Testis (tissue), 5 donors: ENCODE measurements at places on chromosomes 16 and 17.

- H3K27ac ChIP-seq = no peak overlapping the region
- H3K36me3 ChIP-seq = no peaks in the 10 kb centered on the region
- H3K27me3 ChIP-seq = no peaks in the 10 kb centered on the region
Observed at GRCh38 chr17:561116-561515, 153.5 kb downstream of the VPS53 start.

DNA sequence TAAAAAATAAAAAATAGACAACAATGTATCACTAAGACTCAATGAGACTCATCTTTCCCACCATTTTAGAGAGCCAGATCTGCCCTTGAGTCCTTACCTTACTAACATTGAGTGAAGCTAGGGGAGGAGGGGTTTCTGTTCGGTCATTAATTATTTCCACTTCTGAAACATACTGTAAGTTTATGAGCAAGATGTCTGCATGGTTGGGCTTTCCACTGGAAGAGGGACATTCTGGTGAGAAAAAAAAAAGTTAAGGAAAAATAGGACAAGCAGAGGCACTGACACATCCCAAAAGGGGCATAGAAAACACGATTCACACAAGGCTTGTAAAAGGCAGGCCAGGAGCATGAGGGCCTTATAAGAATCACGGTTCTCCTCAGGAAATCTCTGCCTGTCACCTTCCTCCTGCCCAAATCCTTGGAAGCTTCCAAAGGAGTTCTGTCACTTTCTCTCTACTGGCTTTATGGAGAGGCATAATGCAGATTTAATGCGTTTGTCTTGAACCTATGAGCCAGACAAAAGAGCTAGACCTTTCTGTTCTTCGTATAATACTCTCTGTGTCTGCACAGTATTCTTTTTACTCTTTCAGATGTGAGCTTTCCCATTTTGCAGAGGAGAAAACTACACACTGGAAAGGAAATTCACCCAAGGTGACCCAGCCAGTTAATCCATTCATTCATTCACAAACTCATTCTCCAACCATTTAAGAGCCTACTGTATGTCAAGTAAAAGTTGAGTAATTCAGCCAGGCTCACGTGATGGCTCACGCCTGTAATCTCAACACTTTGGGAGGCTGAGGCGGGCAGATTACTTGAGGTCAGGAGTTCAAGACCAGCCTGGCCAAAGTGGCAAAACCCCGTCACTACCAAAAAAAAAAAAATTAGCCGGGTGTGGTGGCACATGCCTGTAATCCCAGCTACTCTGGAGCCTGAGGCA lies 2.5 kb downstream of the LSM12 start:
- peaks cover 12% of the 10 kb centered on the region for H3K4me1 ChIP-seq
- H3K27me3 ChIP-seq = no peaks in the 10 kb centered on the region
- H3K4me3 ChIP-seq = no peak overlapping the region
- H3K36me3 ChIP-seq = no peaks in the 10 kb centered on the region

DNA sequence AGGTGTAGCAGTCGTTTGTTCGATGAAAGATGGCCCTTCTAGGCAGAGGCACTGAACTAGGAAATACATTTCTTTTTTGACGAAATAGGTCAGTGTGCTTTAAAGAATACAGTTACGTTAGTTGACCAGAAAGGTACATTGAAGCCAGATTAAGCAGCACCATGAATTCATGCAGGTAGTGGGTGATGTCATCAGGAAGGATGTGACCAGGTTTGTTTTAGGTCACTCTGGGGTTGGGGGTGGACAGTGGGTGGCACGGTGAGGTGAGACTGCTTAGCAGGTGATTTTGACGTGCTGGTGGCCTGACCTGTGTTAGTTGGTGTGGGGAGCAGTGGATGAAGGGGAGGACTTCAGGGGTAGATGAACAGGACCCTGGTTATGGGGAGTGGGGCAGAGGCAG lies 3.6 kb downstream of the INO80E start:
- H3K4me1 ChIP-seq = peaks cover 11% of the 10 kb centered on the region
- no peaks in the 10 kb centered on the region for H3K36me3 ChIP-seq
- H3K27me3 ChIP-seq = no peaks in the 10 kb centered on the region
- no peak overlapping the region for H3K4me3 ChIP-seq

- no peak overlapping the region for H3K4me3 ChIP-seq
- H3K36me3 ChIP-seq = no peaks in the 10 kb centered on the region
- H3K27ac ChIP-seq = no peak overlapping the region
- H3K27me3 ChIP-seq = no peaks in the 10 kb centered on the region
Observed at GRCh38 chr17:32971171-32971570, 20.5 kb upstream of the SPACA3 start.

DNA sequence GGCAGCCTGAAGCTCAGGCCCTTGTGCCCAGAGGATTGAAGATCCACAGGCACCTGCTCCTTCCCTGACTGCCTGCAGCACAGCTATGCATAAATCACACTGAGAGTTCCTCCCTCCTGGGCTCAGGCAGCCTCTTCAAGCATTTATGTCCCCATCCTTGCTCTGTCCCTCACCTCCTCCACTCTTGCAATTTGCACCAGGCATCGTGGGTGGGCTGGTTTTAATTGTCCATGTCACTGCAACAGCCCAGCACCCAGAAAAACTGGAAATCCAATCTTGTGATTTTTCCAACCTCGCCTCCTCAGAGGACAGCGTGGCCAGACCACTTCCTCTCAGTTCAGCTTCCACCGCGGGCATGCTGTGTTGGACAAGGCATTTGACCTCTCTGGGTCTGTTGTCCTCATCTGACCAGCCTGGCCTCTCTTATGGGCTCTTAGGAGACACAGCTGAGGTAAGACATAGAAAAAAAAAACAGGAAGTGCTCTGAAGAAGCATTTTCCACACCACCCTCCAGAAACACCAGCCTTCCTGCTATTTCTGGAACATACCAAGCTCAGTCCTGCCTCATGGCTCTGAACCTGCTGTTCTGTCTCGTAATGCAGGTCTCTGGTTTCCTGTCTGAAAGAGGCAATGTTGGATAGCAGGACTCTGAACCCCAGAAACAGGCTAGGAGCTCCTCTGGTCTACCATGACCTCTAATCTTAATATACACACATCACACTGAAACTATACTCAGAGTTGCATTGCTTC lies 8.3 kb downstream of the TMEM114 start:
- no peaks in the 10 kb centered on the region for H3K36me3 ChIP-seq
- peak; percentile 23 for DNase-seq
- no peak overlapping the region for H3K4me3 ChIP-seq

DNA sequence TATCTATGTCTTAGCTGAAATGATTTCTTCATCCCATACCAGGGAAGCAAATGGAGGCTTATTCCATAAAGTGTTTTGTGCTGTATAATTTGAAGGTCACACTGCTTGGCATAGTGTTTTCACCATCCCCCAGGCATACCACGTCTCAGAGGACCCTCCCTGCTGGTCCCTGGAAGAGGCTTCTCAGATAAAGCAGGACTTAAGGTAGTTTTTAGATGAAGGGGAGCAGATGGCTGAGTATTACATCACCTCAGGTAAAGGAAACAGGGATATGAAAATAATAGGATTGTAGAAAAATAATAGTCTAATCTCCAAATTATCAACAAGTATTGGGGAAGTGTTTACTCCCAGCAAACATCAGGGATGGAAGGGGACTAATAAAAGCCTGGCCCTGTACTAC lies 7.3 kb upstream of the SMG1 start:
- no peaks in the 10 kb centered on the region for H3K27me3 ChIP-seq
- no peak overlapping the region for H3K4me3 ChIP-seq
- H3K36me3 ChIP-seq = no peaks in the 10 kb centered on the region
- H3K4me1 ChIP-seq = no peaks in the 10 kb centered on the region

- no peak overlapping the region for H3K4me3 ChIP-seq
- no peaks in the 10 kb centered on the region for H3K27me3 ChIP-seq
- no peak for DNase-seq
- H3K27ac ChIP-seq = no peak overlapping the region
- H3K4me1 ChIP-seq = no peaks in the 10 kb centered on the region
Observed at GRCh38 chr16:9447195-9447551, 355.7 kb downstream of the HAPSTR1 start.

DNA sequence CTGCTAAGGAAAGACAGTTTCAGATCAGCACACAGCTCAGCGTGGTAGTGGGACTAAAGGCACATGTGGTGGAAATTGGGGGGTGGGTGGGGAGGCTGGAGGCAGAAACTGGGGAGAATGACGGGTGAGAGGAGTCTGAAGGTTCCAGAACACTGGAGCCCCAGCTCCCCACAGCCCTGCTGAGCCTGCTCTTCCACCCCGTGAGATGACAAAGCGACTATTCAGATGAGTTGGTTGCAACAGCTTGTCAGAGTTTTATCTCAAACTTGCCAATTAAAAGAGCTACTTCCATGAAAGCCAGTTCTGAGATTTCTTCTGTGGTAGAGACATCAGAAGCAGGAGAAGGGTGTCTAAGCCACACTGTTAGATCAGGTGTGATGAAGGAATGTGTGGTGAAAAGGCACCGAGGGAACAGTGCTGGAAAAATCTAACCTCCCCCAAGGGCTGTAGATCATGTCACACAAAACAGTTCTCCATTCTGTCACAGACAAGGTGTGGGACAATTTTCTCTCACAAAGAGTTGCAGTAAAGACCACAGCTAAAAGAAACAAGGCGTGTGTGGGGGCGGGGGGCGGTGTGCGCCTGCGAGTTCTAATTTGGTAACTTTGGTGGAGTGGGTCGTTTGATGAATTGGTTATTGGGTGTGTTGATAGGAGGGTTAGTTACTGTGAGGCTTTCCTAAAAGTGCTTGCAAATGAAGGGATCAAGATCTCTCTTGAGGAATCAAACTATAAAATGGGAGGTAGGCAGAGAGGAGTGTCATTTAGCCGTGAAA lies 39.0 kb downstream of the CCDC182 start:
- no peak overlapping the region for H3K27ac ChIP-seq
- H3K4me1 ChIP-seq = peaks cover 4% of the 10 kb centered on the region
- no peak overlapping the region for H3K4me3 ChIP-seq

DNA sequence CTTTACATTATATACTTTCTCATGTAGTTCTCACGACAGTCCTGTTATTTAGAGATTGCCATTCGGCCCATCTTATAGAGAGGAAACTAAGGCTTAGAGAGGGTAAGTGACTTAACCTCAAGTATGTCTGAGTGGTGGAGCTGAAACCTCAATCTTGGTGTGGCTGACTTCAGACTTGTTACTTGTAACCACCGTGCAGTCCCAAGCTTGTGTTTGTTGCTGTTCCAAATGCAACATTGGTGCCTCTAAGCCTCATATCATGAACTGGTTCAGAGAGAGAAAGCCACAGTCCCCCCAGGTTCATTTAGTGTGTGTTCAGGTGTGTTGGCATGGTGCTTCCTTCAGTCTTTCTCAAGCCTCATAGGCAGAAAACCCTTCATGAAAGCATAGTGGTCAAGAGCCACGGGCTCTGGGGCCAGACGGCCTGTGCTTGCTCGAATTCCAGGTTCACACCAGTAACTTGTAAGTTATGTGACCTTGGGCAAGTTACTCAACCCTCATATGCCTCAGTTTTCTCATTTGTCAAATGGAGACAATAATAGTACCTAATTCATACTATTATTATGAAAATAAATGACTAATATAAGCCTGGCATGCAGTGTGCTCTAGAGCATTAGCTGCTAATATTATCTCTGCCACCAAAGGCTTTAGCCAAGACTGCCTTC lies 39.9 kb downstream of the CDH1 start:
- H3K4me3 ChIP-seq = no peak overlapping the region
- DNase-seq = no peak
- no peak overlapping the region for H3K27ac ChIP-seq
- H3K36me3 ChIP-seq = no peaks in the 10 kb centered on the region

- H3K4me3 ChIP-seq = peak overlapping the region; percentile 67
- no peaks in the 10 kb centered on the region for H3K36me3 ChIP-seq
- H3K27ac ChIP-seq = no peak overlapping the region
- no peak for DNase-seq
Observed at GRCh38 chr16:4114257-4115208, 1.7 kb downstream of the ADCY9 start.
